Activated CD8-positive, alpha-beta memory T cell treated with anti-CD3 and anti-CD28 coated beads, Interleukin-2, amount 50 U/mL, for 48 hours (primary cell): ENCODE measurements at places on chromosomes 16 and 17.
A peak's percentile ranks its signal among the peaks of the same experiment; 100 is the strongest.

DNA sequence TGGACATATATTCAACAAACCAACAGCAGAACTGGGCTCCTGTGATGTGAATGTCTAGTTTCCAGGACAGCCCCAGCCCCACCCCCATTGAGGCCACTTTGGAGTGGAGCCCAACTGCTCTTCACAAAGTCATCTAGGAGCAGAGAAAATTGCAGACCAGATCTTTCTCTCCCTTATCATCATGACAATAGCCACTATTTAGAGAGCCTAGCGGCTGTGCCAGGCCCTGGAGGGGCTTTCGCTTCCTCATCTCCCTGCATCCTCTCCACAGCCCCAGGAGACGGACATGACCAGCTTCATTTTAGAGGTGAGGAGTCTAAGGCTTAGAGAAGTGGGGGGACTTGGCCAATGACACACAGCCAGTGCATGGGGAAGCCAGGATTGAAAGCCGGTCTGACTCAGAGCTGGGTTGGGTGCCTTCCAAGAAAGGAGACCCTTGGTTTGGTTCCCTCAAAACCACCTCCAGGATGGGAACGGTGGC, 1.4 kb downstream of the PRSS8 start:
- DNase-seq, result no peak

DNA sequence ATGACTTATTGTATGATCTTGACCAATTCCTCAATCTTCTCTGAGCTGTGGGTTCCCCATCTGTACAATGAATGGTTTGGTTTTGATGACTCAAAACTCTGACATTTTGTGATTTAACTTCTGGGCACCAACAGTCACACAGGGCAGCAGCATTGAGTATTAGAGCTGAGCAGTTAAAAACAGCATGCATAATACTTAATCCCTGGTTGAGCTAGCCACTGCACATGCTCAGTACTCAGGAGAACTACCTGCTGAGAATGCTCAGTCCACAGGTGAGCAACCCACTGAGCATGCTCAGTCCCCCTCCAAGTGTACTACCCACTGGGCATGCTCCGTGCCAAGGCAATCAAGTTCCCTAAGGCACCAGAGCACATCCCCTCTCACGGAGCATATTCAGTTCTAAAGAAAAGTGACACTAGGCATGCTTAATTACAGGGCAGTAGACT, 68.7 kb downstream of the AIPL1 start:
- DNase-seq, result peak; percentile 38

GRCh38 chr17:82915757-82916027, 75.9 kb upstream of the ZNF750 start:
- no peak for DNase-seq

DNA sequence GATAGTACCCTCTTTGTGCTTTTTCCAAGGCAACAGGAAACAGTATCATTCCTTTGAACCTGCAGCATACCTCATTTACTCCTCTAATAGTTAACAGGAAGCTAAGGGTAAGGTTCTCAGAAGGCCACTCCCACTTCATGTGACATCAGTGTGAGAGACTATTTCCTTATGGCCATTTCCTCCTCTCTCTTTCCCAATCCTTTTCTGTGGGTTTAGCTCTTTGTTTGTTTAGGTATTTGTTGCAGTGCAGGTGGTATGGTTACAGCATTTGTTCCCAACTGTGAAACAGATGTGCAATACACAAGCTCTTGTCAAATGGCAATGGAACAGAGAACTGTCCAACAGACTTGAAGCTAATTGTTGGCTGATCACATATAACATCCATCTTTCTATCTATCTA, 14.7 kb downstream of the TMC5 start:
- DNase-seq, result no peak

DNA sequence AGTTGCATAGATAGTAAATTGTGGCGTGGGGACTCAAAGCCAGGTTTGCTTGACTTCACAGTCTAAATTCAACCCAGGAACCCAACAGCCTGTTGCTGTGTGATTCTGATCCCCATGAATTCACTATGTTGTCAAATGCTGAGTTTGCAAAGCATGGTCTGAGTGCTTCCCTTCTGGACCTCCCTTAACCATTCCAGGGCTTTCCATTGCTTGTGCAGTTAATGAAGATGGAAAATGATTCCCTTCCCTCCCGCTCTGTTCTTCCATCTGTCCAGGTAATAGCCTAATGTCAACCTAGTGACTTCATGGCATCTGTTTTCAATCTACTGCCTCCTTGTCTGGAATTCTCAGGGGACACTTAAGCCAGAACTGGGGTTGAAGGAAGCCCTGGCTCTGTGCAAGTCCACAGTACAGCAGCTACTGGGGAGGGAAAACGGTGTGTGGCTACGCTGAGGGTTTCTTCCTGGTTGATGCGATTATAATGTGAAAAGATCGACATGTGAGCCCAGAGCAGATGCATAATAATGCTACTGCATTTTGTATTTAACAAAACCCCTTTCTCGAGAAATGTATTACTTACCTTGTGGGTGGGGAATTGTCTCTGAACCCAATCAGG, 206.7 kb downstream of the CDH13 start:
- DNase-seq, result no peak

DNA sequence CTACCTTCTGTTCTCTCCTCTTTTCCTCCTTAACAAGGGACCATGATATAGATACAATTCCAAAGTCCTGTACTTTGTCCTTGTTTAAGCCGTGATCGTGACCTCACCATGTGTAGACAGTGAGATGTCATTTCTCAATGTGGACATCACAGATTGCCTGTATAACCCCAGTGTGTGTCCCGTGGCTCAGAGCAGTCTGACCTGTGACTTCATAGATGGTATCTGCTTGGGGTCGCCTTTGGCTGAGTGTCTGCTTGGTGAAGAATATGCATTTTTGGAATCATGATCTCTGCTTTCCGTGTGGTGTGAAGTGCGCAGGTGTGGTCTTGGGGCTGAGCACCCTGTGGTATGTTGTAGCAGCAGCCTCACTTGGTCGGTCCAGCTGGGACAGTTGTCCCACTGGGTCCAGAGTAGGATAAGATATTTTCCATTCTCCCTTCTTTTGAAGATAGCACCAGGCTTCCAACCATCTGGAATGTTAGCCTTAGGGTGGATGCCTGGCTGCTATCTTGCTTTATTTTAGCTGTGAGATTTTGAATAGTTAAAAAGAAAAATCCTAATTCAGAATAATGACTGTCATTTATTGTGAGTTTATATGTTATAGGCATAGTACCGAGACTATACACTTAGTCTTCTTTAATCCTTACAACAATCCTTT, 13.4 kb downstream of the MSI2 start:
- DNase-seq, result no peak

DNA sequence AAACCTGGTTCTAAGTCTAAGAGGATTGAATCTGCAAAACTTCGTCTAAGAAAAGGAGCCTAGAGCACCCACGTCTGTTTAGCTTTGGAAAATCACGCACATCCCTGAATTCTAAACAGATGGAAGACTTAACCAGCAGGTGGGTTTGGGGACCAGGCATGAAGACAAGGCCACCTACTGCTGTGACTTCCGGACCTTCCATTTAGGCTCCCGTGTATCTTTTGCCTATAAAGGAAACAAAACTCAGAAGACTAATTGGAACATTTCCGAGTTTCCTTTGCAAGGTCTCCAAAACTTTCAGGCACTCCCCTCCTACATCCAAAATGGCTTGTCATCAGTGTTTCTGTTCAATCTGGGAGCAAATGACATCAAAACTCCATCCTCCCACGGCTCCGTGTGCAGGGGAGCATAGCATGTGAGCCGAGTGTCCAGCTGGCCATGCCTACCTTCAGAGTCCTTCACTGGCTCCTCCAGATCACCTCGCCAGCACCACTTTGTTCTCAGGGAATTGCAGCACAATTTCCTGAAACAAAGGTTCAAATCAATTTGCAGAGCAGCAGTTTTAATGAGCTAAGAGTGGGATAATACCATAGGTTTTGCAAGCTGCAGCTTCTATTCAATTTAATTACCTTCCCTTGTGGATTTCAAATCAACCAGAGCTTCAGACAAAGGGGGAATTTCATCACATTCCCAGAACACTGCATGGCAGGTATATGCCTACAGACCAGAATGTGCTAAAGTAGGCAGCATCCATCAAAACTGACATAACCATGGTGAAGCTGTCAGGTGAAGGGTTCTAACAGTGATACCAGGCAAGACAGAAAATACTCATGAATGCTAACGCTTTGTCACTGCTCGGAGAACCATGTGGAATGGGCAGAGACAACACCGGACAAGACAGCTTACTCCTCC, 23.5 kb downstream of the CACNG1 start:
- no peak for DNase-seq

- no peak for DNase-seq
These were observed 250.3 kb downstream of the ZFHX3 start for GRCh38 chr16:72797621-72798020.

DNA sequence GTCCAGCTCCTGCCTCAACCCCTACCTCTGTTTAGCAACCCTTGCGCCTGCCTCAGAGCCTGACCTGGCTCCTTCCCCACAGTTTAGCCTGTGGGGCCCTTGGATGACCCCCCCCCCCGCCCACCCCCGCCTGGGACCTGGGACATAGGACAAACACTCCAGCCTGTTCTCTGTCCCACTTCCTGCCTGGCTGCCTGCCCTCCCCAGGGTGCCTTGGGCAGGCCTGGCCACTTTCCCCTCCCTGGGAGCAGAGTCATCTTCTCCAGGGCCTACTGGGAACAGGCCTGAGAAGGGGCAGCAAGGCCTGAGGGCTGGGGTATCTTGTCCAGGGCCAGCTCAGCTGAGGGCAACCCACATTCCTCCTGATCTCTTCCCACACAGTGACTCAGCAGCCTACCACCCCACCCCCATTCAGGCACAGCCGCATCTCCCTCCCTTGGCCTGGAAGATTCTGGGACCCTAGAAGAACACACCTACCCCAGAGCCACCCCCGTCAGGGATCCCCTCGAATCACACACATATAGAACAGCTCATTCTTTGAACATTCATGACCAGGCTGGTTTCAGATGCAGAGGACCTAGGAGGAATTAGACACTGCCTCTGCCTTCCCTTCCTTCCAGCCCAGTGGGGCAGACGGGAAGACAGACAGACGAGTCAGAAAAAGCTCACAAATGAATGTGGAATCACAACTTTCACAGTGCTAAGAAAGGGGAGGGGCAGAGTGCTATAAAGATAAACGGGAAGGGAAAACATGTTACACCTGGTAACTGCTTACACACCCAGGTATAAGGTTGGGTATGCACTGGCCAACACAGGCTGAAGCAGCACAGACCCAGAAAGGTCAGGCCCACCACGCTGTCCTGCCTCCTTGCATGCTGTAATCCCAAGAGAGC, 6.0 kb downstream of the FHOD1 start:
- DNase-seq, result no peak

- DNase-seq, result no peak
These were observed 74.7 kb downstream of the RPA1 start for GRCh38 chr17:1904273-1905182.

DNA sequence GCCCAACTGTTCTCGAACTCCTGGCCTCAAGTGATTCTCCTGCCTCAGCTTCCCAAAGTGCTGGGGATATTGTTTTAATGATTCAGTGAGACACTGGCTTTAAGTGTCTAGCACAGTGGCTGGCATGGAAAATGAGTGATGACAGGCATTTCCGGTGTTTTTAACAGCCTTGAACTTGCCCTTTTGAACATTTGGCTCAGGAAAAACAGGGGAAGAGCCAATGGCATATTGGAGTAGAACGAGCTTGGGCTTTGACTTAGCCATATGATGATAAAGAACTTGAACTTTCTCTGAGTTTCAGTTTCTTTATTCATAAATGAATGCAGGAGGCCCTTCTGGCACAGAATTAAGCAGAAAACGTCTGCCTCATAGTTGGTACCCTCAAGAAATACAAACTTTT, 145.0 kb upstream of the HS3ST4 start:
- DNase-seq, result no peak

GRCh38 chr17:20289984-20290383, 177.4 kb downstream of the LGALS9B start:
- no peak for DNase-seq

DNA sequence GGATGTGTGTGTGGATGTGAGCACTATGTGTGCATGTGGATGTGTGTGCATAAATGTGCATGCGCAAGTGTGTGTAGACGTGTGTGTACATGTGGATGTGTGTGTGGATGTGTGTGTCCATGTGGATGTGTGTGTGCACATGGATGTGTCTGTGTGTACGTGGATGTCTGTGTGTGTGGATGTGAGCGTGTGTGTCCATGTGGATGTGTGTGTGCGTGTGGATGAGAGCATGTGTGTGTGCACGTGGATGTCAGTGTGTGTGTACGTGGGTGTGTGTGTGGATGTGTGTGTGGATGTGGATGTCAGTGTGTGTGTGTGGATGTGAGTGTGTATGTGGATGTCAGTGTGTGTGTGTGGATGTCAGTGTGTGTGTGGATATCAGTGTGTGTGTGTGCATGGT, 63.6 kb upstream of the DOC2B start:
- DNase-seq, result no peak

- peak; percentile 65 for DNase-seq
These were observed 55.9 kb upstream of the ADCY7 start for GRCh38 chr16:50210266-50211038.

DNA sequence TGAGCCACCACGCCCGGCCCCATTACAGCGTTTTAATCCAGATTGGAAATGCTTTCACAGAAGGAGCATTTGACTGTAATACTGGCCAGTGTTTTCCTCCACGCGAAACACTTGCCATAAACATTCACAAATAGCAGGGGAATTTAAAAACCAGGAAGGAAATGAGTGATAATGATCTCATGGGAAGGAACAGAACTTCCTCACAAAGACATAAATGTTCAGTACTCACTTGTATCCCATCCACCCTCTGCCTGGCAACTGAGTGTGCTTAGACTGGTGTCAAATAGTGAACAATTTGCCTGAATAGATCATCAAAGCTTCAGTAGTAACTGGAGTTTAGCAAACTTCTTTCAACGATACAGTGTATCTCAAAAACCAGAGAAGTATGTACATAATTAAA, 54.1 kb downstream of the PSMD12 start:
- DNase-seq, result no peak
